ENCODE measurements at places on chromosomes 12 and 14.
A peak's percentile ranks its signal among the peaks of the same experiment; 100 is the strongest.

GRCh38 chr12:126776026-126776655, 1490.8 kb upstream of the TMEM132C start:
- DNase-seq = no peak

DNA sequence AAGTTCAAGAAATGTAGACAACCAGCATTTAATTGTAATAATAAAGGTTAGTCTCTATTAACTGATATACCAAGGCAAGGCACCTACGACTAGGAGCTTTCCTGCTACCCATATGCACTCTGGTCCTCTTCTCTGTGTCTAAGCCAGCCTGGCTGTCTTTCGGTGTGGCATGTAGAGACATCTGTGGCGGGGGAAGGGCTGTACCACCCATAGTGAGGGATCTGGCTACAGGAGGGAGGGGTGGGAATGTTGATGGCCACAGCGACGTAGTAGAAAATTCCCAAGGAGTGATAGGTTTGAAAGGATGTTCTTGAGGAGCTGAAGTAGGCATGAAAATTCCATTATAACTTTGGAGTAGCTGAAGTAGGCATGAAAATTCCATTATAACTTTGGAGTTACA, 344.2 kb downstream of the ATP23 start:
- no peak for DNase-seq

DNA sequence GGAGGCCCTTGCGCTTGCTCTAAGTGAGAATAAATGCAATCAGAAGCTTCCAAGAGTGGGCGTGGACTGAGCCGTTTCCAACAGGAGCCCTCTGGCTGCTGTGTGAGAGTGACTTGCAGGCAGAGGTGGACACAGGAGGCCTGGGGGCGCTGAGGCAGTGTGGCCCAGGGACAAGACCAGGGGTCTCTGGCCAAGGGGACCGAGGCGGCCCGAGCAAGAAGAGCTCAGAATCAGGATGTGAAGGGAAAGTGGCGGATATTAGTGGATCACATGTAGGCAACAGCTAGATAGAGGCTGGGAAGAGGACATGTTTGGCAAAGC, 8.6 kb downstream of the RIMBP2 start:
- no peak for DNase-seq

GRCh38 chr14:55339770-55340169, 68.5 kb downstream of the FBXO34 start:
- no peak for DNase-seq

- no peak for DNase-seq
Measured at GRCh38 chr12:92905811-92906554, 23.1 kb downstream of the EEA1 start.

- no peak for DNase-seq
Measured at GRCh38 chr14:64040044-64040443, 187.2 kb downstream of the SYNE2 start.

- no peak for DNase-seq
Measured at GRCh38 chr14:22039938-22040780, 366.5 kb upstream of the OR4E1 start.

DNA sequence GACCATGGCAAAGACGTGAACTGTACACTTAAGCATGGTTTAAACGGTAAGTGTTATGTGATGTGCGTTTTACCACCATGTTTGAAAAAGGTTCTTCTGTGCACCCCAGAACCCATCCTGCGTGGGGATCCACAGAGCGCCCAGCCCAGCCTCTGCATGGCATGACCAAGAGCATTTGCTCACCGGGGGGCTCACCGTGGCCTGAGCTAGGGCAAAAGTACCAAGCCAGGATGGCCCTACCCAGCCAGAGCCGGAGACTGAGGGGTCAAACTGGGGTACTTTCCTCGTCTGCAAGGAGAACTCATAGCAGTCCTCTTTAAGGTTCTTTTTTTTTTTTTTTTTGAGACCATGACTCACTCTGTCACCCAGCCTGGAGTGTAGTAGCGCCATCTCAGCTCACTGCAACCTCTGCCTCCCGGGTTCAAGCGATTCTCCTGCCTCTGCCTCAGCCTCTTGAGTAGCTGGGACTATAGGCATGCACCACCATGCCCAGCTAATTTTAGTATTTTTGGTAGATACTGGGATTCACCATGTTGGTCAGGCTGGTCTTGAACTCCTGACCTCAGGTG, 16.4 kb upstream of the ANKRD9 start:
- DNase-seq = no peak

- DNase-seq = no peak
Measured at GRCh38 chr12:119231774-119232173, 53.0 kb downstream of the HSPB8 start.

DNA sequence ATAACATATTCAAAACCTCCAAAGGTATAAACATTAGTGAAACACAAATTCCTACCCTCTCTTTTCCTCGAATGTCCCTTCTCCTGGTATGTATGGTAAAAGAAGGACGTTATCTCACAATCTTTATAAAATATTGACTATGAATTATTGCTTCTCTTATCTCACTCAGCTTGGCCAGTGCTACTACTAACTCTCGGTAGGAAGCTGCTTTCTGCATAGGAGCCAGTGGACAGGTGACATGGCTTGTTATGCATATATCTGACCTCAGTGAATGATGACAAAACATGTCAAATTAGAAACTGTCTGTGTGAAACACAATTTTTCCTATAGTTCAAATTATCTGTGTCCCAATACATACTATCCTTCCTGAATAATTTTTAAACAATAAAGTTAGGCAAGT, 48.5 kb upstream of the FLRT2 start:
- no peak for DNase-seq

DNA sequence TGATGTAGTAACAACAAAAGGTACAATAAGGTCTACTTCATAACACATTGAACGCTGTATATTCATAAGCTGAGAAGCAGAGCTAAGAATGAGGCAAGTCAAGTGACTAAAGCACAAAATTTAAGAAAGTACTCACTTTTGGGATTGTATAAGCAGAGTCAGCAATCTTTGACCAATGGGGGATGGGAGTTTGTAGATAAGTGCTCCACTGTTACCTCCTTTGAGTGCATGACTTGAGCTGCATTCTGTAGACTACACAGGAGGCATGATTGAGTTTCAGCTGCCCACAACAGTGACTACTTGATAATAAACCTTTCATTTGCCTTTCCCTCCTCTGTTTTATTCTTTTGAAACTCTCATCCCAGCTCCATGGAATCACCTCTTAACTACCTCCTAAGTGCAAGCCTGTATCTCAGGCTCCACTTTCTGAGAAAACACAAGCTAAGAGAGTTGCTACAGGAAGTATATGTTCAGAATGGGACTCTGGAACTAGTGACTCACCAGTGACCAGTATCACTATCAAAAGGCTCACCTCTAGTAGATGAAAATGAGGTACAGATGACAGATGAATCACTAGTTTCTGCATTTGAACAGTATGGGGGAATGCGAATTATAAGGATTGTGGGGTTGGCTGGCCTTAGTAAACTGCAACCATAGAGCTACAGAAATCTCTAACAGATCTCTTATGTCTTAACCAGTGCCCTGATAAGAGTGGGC, 49.2 kb downstream of the SLC35F4 start:
- DNase-seq = no peak

DNA sequence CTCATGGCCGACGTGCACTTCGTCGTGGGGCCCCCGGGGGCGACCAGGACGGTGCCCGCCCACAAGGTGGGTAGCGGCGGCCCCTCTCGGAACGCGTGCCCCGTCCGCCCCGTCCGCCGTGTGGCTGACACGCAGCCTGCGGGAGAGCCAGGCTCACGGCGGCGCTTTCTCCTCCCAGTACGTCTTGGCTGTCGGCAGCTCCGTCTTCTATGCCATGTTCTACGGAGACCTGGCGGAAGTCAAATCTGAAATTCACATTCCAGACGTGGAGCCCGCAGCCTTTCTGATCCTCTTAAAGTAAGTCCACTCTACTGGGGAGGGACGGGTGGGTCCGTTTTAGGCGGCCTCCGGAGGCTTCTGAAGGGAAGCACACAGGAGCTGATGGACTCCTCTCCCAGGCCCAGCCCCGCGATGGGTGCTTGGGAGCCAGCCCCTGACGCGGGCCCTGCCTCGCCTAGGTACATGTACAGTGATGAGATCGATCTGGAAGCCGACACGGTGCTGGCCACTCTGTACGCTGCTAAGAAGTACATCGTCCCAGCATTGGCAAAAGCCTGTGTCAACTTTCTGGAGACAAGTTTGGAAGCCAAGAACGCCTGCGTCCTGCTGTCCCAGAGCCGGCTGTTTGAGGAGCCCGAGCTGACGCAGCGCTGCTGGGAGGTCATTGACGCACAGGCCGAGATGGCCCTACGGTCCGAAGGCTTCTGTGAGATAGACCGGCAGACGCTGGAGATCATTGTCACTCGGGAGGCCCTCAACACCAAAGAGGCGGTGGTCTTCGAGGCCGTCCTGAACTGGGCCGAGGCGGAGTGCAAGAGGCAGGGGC, 1.1 kb downstream of the BTBD6 start:
- DNase-seq = no peak

- peak; percentile 51 for DNase-seq
Measured at GRCh38 chr12:44015333-44015941, 179.6 kb downstream of the TMEM117 start.

- DNase-seq = no peak
Measured at GRCh38 chr12:14621826-14622225, 54.1 kb upstream of the PLBD1 start.

DNA sequence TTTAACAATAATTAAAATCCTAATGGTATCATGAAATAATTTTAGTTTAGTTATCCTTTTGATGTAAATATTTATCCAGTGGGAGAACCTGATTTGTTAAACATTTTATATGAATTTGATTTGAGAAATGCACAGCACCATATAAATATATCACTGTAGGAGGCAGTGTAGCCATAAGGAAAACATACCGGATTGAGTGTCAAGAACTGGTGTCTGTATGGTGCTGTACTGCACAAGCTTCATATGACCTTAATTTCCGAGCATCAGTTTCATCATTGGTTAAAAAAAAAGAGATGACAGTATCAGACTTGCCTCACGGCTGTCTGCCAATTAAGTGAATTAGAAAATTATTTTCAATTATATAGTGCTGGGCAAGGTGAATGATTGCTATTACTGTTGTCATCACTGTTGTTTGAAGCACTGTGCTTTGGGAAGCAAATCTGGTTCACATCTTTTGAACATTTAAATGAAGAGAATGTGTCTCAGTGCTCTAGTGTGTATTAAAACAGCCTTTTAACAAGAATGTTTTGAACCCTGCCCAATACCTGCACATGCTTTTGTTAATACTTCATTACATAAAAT, 72.1 kb downstream of the TMTC2 start:
- DNase-seq = no peak

Data from DMS153 (cell line).